CD8-positive, alpha-beta T cell (primary cell): ENCODE measurements at places on chromosomes 5 and 9.

GRCh38 chr5:158410976-158411375, 552.0 kb upstream of the CLINT1 start:
- DNase-seq = no peak

- no peak for DNase-seq
Measured at GRCh38 chr5:73440262-73440661, 8.3 kb downstream of the FOXD1 start.

GRCh38 chr5:14685757-14686156, 21.2 kb downstream of the OTULIN start:
- peak; percentile 76 for DNase-seq

DNA sequence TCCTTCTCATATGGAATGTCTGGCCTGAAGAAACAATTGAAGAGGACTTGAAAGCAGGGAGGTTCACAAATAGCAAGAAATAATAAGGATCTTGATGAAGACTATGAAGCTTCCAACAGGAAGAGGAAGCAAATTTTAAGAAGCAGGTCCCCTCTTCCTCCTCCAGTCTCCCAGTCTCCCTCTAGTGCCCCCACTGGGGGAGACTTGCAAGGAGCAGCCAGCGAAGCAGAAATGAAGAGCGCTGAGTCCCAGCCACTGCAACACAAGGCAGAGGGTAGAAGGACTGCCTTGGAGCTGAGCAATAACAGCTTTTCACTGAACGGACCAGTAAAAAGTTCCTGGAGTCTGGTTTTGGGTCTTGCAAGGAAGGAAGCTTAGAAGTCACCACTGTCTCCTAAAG, 32.6 kb upstream of the ACO1 start:
- DNase-seq = no peak

DNA sequence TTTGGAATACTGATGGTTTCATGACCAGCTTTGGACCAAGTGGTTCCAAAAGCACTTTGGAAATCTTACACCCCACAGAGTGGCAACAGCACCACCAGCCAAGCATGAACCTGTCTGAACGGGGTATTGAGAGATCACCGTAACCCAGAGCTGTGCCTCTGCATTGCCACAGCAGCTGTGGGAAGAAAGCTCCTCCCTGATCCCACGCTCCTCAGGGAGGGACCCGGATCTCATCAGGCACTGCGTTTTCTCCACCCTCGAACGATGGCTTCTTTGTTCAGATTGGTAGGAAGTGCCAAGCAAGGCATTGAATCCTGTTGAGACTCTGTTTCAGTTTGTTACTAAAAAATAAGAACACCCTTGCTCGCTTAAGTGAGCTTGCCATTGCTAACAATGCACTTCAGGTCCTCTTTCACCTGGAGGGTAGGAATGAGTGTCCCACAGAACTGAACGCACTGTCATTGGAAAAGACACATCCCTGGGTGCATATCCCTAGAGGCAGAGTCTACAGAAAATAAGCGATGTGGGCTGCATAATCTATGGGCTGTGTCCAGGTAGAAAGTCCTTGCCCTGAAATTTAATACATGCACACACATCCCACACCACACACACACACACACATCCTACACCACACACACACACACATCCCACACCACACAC, 118.0 kb upstream of the ICE1 start:
- DNase-seq = no peak

- no peak for DNase-seq
Measured at GRCh38 chr5:50663636-50664035, 2.8 kb upstream of the PARP8 start.

- no peak for DNase-seq
Measured at GRCh38 chr9:136985027-136985602, 2.3 kb downstream of the LCNL1 start.
